AG09309 (cell line): ENCODE measurements at places on chromosomes 4 and X.
A peak's percentile ranks its signal among the peaks of the same experiment; 100 is the strongest.

DNA sequence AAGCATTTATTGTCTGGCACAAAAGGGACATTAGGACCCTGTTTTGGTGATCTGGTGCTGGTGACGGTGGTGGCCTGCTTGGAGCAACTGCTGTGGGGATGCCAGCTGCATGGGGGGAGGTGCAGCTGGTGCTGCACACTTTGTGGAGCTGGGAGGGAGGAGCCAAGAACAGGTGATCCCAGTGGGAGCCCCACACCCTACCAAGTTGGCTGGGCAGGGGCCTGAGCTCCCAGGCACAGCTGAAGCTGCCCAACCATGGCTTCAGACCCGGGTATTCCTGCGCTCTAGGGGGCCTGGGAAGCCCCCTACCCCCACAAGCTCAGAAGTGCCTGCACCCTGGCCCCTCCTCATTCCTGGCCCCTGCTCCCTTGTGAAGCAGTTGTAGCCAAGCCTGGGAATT is 1512.5 kb downstream of the TECRL start:
- no peak for DNase-seq

- DNase-seq, result no peak
Measured at GRCh38 chrX:140712413-140713173, 3.0 kb downstream of the LINC00632 start.

DNA sequence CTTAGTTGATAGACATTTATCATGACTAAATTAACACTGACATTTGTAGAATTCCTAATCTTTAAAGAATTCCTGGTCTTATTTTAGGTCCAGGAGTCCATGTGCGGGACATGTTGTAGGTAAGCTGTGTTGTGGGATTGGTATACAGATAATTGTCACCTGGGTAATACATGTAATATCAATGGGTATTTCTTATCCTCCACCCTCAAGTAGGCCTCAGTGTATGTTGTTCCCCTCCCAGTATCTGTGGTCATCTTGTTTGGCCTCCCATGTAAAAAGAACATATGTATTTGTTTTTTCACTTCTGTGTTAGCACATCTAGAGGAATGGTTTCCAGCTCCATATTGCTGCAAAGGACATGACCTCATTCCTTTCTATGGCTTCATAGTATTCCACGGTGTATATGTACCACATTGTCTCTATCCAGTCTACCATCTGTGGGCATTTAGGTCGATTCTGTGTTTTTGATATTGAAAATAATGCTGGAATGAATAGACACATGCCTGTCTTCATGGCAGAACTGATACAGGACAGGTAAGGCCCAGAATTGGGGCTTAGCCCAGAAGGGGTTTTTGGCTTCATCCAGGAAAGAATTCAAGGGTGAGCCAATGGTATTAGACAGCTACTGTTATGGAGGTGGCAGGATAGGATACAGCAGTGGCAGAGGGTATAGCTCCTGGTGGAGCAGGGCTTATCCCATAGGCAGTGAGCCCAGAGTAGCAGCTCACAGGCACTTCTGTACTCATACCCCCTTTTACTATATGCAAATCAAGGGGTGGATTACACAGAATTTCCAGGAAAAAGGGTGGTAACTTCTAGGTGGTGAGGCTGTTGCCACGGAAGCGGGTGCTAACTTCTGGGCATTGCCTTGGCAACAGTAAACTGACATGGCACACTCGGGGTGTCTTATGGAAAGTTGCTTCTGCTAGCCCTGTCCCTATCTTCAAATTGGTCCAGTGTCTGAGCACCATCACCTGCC is 66.1 kb upstream of the WDR1 start:
- no peak for DNase-seq

- no peak for DNase-seq
Measured at GRCh38 chr4:105433421-105433820, 40.4 kb downstream of the PPA2 start.

DNA sequence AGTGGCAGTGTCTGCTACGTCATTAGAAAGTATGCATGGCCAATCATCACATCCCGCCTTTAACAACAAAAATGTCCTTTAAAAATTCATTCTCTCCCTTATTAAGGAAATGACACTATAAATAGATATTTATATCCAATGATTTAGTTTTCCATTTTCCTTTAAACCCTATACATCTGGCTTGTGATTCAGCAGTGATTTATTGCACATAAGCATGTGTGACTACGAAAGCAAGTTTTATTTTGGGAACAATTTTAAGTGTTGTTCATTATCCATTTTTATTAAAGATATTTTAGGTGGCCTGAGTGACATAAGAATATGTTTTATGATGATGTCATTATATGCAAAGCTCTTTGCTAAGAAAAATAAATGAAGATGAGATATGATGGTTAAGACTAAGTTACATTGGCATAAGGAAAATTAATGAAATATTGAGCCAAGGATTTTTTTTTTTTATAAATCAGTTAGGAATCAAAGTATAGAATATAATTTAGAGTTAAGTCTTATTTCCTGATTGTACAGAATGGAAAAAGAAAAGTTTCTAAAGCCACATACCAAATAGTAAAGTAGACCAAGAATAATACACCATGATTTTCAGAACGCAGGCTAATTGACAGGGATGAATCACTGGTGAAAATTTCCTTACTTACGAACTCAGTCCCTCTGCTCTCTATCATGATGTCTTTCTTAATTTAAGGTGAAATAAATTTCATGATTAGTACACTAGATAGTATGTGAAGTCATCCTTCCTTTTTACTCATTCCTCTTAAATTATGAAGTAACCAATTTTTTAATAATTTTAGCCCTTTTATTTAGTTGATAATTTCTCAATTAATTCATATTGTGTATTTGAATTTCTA is 822.4 kb downstream of the FAT4 start:
- no peak for DNase-seq

- DNase-seq, result no peak
Measured at GRCh38 chr4:63169836-63170235, 1239.4 kb downstream of the TECRL start.

GRCh38 chrX:53930515-53931380 is 113.5 kb downstream of the PHF8 start:
- DNase-seq, result no peak

DNA sequence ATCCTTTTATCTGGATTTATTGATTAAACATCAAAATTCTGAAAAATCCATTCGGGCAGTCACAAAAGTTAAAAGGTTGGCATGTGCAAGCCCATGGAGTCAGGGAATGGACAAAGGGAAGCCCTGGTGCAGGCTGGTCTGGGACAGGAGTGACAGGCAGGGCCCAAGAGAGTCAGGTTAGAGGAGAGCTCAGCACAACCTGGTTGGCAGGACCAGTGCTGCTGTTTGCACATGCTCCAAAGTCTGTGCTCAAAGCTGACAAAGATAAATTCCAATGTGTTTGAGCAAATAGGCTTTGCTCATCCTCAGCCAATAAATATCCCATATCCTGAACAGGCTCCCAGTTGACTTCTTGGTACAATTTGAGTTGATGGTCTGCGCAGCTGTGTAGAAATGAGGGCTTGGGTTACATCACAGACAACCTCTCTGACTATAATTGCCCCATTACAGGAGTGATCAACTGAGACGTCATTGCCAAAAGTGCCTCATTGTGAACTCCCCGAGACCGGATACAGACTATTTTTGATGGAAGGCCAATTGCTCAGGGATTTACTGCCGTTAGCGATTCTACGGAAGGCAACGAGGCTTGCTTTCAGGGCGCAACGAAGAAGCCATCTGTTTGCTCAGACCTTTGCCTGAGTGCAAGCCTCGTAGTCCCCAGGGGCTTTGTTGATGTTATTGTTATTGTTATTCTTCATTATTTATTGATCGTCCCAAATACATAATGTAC is 1008.1 kb upstream of the TENM3 start:
- no peak for DNase-seq

DNA sequence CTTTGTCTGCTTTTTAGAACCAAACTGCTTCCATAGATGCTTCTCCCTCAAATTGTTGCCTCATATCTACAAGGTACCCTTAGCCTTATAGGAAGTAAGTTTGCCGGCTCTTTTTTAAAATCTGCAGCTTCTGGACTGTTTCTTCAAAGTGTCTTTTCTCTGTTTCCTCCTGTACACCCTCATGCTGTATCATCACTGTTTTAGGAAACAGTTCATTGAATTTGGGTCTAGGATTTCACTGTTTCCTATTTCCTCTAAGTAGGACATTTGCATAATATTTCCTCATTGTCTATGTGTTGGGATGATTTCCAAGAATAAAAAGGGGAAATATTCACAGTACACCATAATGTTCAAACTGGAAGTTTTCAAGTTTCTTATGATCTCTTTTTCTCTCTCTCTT is 43.0 kb downstream of the BANK1 start:
- no peak for DNase-seq

GRCh38 chr4:52825460-52826090 is 36.5 kb upstream of the RASL11B start:
- no peak for DNase-seq

DNA sequence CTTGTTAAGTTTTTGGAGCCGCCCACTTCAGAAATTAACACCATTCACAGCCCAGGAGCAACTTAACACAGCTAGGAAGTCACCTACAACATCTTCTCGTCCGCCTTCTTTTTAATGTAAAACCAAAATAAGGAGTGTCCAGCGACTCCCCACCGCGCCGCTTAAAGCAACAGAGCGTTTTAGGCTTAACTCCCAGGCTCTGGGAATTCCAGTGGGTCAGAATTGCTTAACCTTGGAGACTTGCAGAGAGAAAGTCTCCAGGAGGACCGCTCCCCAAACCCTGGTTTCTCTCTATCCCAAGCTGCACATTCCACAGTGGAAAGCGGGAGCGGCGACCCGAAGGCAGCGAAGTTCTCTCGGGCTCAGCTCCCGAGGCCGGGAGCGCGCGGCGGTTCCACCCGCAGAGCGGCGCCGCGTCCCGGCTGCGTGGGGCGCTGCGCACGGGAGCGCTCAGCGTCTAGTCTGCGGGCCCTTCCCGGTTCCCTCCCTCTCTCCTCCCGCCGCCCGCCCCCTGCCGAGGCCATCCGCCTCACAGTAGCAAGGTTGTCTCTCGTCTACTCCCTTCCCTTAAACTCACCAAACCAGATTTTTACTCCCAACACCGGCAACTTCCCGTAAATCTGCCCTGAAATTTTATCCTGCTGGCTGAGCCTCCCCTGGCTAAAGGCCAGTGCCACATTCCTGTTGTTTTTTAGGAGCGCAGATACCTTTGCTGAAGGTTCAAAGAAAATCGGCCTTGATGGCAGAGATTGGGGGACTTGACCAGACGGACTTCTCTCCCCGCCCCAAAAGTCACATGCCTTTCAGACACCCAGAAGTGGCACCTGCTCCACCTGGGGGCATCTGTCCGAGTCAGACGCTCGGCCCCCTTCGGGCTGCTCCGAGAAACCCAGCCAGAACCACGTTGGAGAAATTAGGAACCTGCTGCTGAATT is at the start of gene RBM47:
TSS of gene RBM47 (minus strand) at position 464 of the 934 bp plus-strand sequence. CDS start 190,971 bp downstream, outside the sequence.
- DNase-seq, result no peak

DNA sequence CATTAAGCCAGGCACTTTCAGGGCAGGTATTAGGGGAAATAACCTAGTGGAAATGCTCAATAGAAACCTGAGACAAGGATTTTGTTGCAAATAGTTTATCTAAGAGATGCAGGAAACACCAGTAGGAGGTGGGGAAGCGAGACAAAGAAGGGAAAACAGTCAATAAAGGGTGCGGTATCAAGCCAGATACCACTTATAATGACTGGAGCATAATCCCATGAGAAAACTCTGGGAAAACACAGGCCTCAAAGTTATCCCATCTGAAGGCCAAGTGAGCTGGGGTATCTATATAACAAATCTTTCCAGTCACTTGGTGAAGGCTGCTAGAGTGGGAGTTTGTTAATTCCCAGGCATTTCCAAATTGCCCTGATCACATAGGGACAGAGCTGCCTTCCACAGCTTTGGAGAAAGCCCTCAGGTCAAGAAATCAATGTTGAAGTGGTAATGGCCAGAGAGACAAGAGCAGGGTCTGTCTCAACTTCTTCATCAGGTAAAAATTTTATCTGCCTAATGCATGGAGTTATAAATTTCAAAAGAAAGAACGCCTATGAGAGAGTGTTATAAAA is 9.8 kb upstream of the HMGB2 start:
- no peak for DNase-seq

- DNase-seq, result peak; percentile 62
Measured at GRCh38 chr4:124203613-124204238, 508.8 kb downstream of the ANKRD50 start.

DNA sequence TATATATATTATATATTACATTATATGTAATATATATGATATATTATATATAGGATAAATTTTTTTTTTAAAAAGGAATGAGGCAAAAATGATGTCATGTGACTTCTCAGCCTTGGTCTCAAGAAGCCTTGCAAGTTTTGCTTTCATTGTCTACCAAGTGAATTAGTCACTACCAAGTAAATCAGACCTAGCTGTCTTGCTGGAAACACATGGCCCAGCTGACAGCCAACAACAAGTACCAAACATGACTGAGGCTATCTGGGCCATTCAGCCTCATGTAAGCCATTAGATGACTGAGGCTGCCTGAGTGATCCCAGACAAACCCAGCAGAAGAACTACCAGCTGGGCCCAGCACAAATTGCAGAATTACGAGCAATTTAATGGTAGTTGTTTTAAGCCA is 44.9 kb downstream of the HAND2 start:
- DNase-seq, result no peak

DNA sequence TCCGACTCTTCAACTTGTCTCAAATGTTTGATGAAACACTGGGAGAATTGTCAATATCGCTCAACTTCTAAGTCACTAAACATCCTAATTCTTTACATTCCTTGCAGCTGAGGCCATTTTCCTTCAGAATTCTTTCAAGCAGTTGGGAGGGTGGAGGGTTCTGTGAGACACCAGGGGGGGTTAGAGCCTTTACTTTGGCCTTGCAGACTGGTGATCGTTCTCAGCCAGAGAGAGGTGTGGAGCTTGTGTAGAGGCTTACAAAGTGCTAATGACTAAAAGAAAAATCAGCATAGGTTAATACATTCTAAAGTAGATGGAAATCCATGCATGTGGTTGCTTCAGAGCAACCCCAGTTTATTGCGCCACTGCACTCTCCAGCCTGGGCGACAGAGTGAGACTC is 21.3 kb upstream of the SOX3 start:
- no peak for DNase-seq

GRCh38 chrX:5976332-5976731 is 252.3 kb downstream of the NLGN4X start:
- DNase-seq, result no peak

- peak; percentile 49 for DNase-seq
Measured at GRCh38 chrX:72268597-72269365, 8.3 kb downstream of the RPS4X start.

- no peak for DNase-seq
Measured at GRCh38 chr4:121758925-121759568, 5.9 kb downstream of the SMIM43 start.

DNA sequence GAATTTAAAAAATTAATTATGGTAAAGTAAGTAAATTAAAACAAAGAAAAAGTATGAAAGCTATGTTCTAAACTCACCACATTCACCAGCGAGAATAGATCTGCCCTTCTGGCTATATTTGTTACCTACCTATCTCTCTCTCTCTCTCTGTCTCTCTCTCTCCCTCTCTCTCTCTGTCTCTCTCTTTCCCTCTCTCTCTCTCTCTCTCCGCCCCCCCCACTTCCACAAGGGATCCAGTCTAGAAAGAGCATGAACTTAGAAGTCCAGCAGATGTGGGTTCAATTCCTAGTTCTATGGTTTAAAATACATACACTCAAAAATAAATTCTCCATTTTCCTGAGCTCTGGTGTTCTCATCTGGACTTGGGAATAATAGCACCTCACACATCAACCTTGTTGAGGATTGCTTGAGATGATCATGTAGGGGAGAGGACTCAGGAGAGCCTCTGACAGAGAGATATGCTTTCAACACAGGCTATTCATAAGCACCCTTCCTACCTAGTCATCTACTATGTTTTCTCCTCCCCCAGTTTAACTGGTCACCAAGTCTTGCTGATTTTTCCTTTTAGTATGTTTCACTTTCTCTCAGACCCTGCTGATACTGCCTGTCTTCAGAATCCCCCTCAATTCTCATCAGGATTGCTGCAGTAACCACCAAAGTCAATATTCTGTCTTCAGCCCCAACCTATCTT is 64.7 kb downstream of the SLC7A11 start:
- no peak for DNase-seq
